ENCODE measurements at places on chromosomes 6 and 20.

- no peak for DNase-seq
Measured at GRCh38 chr6:159105716-159106115, 60.9 kb upstream of the TAGAP start.

GRCh38 chr20:497979-498378 lies 35.6 kb upstream of the TBC1D20 start:
- no peak for DNase-seq

- DNase-seq: no peak
Measured at GRCh38 chr6:159398633-159399032, 229.4 kb downstream of the FNDC1 start.

GRCh38 chr6:25172819-25173218 lies 106.4 kb upstream of the CARMIL1 start:
- DNase-seq: no peak

GRCh38 chr6:116298273-116298672 lies 18.5 kb upstream of the TSPYL1 start:
- DNase-seq: no peak

GRCh38 chr20:63368151-63368550 lies 7.0 kb upstream of the CHRNA4 start:
- DNase-seq: no peak

DNA sequence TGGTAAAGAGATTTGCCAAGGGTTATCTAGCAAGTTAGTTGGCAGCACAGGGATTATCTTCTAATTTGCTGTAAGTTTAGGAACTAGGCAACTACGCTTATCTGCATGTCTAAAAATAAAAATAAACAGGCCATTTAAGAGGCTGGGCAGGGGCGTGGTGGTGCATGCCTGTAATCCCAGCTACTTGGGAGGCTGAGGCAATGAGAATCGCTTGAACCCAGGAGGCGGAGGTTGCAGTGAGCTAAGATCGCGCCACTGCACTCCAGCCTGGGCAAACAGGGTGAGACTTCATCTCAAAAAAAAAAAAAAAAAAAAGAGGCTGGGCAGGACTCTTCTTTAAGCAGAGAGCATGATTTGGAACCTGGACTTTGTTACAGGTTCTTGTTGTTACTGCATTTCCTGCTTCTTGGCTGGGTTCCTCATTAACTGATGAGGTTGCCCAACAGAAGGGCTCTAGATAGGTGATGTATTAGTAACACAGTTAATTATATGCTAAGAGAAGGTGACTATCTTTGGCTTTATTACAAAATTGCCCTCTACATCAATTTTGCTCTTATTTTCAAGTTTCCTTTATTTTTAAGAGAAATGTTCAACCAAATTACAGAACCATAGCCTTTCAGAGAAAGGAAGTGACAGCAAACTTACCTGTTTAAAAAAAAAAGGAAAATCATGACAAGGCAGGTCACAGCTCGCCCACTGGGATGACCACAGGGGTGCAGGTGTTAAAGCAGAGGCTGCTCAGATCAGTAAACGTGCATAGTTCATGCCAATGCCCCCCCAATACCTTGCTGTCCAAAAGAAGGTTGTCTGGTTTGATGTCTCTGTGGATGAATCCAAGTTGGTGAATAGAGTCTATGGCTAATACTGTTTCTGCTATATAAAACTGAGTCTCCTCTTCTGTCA lies 32.5 kb downstream of the STK38 start:
- DNase-seq: no peak

GRCh38 chr20:58515233-58516212 lies at the start of gene APCDD1L:
TSS of gene APCDD1L (minus strand) at chr20:58515399. CDS start at chr20:58514707, 692 bp downstream.
- DNase-seq: peak; percentile 43

DNA sequence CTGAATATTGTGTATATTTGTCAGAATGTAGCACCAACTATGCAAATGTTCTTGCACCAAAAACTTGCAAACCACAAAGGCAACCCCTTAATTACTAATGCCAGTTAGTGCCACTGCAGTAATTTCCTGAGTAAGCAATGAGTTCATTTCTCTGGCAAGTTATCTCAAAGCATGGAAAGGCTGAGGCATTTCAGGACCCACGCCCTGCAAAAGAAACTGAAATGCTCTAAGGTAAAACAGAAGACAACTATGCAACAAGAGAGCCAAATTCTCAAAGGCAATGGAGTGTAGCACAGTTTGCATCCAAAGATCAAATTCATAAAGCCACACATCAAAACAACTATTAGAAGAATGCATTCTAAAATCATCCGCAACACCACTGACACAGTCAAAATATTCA lies 994.4 kb downstream of the EYS start:
- no peak for DNase-seq

DNA sequence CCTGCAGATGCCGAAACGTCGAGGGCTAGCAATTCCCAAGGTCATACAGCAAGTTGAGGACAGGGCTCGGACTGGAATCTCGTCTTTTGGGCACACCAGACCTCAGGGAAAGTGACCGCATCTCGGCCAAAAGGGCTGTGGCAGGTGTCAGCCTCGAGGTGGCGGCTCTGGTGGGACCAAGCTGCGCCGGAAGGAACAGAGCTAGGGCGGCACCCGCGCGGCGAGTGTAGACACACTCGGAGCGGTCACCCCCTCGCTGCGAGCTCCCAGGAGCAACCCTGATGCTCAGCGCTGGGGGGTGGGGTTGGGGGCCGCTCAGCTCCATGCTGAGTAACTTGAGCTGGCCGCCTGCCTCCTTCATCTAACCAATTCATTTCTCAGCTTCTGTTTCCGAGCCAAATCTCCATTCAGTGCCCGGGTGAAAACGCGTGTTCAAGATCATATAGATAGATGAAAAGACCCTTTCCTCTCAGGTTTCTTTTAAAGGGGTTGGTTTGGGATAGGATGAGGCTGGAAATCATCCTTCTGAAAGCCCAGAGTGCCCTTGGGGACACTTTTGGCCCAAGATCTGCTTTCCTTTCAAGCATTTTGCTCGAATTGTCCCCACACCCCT lies 2.2 kb upstream of the TUBB2B start:
- DNase-seq: no peak

- DNase-seq: no peak
Measured at GRCh38 chr6:155026022-155026705, 31.0 kb downstream of the TIAM2 start.

- no peak for DNase-seq
Measured at GRCh38 chr6:114158838-114159694, 183.8 kb downstream of the HS3ST5 start.

- no peak for DNase-seq
Measured at GRCh38 chr6:169638388-169638787, 63.4 kb downstream of the WDR27 start.

DNA sequence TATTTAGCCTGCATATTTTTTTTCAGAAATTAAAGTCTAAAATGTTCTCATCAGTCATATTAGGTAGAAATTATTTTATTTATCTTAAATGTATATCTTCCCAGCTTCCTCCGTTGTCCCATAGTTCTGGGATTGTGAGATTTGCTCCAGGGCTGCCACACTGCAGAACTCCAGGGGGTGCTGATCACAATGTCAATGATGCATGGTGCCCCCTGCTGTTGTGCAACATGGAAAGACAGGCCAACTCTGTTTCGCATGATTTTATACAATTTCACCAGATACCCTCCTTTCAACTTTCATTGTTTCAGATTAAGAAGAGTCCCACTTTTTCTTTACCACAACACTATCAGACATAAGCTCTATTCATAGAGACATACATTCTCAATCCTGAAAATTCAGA lies 35.9 kb downstream of the ID4 start:
- peak; percentile 16 for DNase-seq

DNA sequence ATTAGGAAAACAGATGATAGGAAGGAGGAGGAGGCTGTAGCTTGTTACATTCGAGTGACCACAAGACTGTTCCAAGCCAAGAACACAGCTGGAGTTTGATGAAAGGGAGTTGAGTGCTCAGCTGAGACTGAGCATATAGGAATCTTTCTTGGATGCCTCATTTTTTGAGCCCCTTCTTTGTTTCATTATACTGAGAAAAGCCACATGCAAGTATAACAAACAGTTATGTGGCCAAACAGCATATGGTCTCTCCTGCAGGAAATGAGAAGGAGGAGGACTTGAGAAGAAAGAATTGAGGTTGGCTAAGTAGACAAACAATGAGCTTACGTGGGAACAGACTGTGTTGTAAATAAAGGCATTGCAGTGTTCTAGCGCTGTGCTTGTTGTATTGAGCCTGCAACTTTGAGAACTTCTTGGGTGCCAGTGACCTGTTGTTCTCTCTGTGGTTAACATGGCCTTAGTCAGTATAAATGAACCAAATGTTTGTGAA lies 78.3 kb downstream of the AKAP7 start:
- DNase-seq: no peak

- DNase-seq: no peak
Measured at GRCh38 chr6:45759472-45759810, 256.2 kb downstream of the CLIC5 start.

DNA sequence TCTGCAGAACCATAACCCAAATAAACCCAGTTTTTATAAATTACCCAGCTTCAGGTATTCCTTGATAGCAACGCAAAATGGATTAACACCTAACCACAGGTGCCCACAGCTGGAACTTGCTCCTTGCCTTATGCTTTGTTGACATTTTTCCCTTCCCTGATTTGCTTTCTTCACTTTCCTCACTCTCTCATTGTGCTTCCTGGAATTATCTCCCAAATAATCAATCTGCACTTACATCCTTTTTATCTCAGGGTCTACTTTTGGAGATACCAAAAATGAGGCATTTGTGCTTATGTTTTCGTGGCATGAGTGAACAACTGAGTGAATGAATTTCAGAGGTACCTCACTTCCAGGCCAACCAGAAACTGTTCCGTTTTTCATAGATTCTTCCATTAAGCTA lies 374.3 kb downstream of the DOK5 start:
- no peak for DNase-seq

DNA sequence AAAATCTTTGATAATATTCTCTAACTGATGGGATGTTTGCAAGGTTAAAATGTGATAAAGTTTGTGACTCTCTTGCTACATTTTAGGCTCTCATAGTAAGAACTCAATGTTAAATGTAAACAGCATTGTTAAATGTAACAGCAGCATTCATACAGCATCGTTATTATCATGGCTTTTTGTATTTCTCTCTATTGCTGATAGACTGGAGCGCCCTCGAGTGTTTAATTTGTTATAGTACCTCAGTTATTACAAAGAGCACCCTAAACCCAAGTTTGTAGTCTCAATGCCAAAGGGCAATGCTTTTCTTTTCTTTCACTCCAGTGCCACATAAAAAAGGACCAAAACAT lies 14.9 kb upstream of the TTPAL start:
- peak; percentile 34 for DNase-seq

GRCh38 chr6:39200498-39201020 lies 28.7 kb downstream of the KCNK5 start:
- DNase-seq: no peak

DNA sequence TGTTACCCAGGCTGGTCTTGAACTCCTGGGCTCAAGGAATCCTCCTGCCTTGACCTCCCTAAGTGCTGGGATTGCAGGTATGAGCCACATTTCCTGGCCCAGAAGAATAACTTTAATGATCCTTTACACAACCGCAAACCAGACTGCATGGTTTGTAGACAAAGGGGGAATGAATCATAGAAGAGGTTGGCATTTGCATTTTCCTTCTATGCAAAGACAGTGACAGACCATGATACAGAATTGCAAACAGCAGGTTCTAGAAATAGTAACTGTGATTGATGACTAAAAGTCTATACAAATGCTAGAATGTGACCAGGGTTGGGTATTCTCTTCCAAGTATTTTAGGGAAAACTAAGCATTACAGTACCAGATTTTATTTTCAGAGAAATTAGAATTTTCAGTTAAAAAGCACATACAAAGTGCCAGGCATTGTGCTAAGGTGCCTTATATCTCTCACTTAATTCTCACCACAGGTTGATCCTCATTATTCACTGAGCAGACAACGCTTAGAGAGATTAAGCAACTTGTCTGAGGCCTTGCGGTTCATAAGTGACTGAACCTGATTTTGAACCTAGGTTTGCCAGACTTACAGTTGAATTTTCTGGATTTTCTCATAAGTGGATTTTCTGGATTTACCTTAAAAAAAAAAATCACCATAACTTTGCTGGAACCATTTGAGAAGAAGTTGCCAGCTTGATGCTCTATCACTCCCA lies 146.6 kb downstream of the ZFAND3 start:
- no peak for DNase-seq

GRCh38 chr20:58223358-58223941 lies 5.0 kb downstream of the ANKRD60 start:
- no peak for DNase-seq

GRCh38 chr6:116761779-116762178 lies 3.7 kb downstream of the FAM162B start:
- DNase-seq: no peak

DNA sequence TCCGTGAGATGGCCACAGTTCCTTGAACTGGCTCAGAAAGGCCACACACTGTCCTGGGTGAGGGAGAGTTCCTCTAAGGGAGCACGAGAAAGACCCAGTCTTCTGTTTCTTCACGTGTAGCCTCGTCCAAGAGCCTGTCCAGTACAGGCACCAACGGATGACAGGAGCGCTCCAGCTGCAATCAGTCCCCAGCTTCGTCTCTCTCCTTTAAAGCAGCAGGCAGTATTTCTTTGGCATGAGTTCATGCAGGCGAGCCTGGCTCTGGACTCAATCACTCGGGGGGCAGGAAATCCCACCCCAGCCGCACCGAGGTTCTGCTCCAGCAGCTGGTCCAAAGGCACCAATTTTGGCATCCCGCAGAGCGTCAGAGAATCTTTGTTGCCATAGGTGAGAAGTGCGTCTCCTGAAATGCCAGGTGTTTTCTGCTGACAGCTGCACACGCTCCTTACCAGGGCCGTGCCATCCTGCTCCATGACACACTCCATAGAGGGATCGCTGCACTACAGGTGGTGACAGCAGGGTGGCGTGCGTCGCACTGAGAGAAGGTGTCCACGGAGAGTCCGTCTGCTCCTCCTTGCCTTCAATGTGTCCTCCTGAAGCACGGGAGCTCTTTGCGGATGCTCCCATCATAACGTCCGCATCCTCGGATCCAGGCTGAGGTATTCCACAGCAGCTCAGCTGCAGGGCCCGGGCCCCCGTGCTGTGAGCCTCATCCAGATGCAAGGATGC lies 59.6 kb upstream of the AFDN start:
- no peak for DNase-seq

GRCh38 chr6:43737272-43738081 lies 32.5 kb upstream of the VEGFA start:
- DNase-seq: no peak

DNA sequence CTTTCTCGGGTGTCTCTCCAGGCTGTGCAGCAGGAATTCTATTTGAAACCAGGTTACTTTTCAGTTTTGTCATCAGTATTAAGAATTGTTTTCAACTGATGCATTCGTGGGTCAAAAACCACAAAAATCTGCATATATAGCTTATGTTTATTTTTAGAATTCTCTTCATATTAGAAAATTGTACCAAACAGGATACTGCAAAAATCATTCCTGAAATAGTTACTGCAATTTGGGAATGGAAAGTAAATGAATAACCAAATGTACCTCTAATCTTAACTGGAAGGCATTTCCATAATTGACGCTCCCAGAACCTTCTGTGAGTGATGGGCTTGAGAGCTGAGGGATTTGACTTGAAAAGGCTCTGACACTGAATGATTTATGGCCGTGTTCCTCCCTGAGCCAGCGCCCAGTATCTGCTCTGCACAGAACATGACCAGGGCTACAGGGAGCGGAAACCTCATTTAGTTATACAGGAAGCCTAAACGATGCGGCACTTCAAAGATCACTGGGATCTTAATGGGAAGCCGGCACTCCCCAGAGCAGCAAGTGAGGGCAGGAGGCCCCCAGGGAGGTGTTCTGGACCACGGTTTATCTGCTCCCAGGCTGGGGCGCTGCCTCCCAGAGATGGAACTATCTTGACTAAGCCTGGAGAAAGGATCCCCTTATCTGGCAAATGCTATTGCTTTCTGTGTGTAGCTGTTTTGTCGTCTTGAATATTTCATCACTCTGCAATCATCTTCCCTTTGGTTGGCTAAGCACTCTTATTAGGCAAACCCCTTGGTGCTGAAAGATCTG lies 446.0 kb downstream of the QKI start:
- DNase-seq: no peak
